ENCODE measurements at places on chromosomes 3 and 15.

GRCh38 chr15:46442901-46443590 lies 808.2 kb downstream of the SQOR start:
- no peak for DNase-seq

DNA sequence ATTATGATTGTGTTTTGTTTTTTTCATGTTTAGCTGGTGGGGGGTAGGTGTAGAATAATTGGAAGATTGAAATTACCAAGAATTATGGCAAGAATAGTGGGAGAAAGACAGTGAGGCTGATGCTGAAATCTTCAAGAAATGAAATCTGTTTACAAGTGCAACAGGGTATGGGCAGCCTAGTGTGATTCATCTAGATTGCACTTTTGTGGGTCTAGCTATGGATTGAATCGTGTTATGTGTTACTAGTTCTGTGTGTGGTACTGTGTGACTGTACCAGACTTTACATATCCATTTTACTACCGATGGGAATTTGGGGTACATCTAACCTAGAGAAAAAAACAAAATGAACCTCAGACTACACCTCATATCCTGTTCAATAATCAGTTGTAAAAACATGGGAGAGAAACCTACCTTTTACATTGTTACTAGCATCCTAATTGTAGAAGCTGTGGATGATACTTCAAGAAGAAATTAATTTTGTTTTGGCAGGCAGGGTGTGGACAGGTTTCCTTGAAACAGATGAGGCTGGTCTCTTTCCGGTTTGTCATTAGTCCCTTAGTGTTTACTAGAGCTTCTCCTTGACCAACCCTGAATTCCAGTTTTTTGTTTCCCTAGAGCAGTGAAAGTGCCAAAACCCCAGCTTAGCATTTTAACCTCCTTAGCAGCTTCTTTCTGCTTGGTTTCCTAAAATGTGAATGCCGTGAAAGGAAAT lies 47.9 kb downstream of the OPA1 start:
- no peak for DNase-seq

DNA sequence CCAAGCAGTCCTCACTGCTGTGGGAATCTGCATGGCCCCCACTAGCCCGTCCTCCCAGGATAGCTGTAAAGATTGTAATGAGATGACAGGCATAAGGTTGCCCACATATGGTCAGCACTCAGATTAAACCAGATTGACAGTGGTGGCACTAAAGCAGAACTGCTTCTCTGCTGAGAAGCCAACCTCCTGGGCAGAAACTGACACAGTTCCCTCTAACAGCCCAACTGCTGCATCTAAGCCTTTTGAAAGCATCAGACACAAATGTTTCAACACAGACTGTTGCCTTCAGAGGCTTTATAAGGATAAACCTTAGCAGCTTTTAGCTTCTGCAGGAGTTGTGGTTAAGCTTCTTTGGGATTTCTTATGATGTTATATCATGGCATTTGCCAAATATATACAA lies 13.0 kb downstream of the DCLK3 start:
- DNase-seq = no peak

GRCh38 chr3:50600841-50601591 lies 10.6 kb downstream of the CISH start:
- DNase-seq = peak; percentile 93

DNA sequence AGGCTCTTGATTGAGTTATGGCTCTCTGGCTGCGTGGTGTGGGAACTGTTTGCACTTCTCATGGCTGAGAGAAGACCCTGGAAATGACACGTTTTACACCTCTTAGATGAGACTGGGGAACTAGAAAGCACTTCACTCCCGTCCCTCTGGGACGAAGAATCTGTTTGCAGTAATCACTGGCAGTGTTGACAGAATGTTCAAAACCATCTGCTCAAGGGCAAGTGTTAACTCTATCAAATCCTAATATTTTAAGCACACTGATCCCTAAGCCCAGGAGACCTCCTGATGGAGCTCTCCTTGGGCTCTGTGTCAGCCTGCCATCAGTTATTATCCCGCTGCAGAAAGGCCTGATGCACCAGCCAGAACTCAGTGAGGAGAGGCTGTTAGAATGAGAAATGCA lies 323.8 kb upstream of the DNAJC19 start:
- no peak for DNase-seq

DNA sequence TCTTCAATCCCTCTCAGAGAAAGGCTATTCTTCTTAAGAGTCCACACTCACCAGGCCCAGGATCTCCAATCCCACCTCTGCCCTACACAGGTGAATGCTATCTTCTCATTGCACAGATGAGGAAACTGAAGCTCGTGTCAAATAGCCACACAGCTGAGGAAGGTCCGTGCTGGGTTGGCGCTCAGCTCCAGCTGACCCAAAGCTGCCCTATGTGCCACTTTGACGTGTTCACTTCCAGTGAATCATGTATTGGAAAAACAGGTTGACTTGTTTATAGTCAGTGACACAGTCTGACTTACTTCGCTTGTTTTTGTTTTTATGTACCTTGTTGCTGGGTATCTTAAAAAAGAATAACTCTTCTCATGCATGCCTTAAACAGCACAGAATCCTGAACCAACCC lies 32.4 kb upstream of the ALDH1A3 start:
- no peak for DNase-seq

GRCh38 chr3:188706599-188706998 lies 465.2 kb upstream of the TPRG1 start:
- DNase-seq = no peak

GRCh38 chr3:52527732-52528585 lies 5.7 kb downstream of the NT5DC2 start:
- DNase-seq = no peak

GRCh38 chr3:186093271-186093900 lies 15.5 kb downstream of the ETV5 start:
- DNase-seq = no peak

GRCh38 chr15:66496951-66497501 lies 536 bp downstream of the SNAPC5 start:
- no peak for DNase-seq

DNA sequence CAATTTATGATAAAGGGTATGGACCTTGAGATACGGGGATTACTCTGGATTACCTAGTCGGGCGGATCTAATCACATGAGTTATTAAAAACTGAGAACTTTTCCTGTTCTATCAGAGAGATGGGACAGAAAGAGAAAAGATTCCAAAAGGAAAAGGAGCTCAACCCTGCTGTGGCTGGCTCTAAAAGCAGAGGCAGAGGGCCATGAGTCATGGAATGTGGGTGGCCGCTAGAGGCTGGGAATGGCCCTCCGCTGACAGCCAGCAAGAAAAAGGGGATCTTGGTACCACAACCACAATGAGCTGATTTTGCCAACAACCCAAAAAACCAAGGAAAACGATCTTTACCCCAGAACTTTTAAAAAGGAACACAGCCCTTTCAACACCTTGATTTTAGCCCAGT lies 210.0 kb downstream of the MAGI1 start:
- DNase-seq = no peak

DNA sequence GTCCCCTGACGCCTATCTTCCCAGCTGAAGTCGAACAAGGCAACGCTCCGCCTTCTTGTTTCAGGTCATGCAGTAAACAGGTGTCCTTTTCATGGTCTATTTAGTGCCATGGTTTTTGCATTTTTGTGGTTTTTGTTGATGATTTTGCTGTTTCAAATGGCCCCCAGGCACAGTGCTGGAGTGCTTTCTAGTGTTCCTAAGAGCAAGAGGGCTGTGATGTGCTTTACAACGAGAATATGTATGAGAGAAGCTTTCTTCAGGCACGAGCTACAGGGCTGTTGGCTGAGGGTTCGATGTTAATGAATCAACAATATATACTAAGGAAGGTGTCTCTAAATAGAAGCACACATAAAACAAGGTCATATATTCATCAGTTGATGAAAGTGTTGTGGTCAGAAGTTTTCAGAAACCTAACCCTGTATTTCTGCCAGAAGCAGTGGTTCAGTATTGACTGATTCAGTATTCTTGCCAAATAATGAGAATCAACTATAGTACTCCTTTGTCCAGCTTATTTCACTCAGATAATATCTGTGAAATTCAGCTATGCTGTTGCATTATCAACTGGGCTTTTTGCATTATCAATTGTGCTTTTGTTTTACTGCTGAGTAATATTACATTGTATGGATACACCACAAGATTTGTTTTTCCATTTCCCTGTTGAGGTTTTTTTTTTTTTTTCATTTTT lies 18.5 kb downstream of the LIMD1 start:
- no peak for DNase-seq

GRCh38 chr3:160010578-160010977 lies 21.9 kb downstream of the IL12A start:
- DNase-seq = no peak

GRCh38 chr3:487614-488013 lies 291.1 kb downstream of the CHL1 start:
- no peak for DNase-seq

- DNase-seq = no peak
Measured at GRCh38 chr3:111521891-111522290, 20.1 kb upstream of the CD96 start.

GRCh38 chr3:15636028-15636709 lies 34.6 kb downstream of the BTD start:
- DNase-seq = no peak

DNA sequence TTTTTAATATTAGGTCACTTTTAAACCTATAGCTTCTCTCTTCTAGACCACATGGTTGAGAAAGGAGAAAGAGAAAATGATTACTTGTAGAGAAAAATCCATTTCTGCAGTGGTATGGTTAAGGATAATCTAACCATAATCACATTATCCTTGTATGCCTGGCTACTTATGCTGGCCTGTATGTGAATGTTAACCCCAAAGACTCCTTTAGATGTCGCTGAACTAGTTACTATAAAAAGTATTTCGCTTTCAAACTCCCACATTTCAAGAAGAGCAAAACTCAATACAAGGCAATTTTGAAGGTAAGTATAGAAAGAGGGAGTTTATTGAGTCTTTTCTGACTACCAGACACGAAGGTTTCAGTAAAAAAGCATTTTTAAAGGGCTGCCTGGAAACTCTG lies 2.2 kb downstream of the KCTD6 start:
- DNase-seq = no peak

DNA sequence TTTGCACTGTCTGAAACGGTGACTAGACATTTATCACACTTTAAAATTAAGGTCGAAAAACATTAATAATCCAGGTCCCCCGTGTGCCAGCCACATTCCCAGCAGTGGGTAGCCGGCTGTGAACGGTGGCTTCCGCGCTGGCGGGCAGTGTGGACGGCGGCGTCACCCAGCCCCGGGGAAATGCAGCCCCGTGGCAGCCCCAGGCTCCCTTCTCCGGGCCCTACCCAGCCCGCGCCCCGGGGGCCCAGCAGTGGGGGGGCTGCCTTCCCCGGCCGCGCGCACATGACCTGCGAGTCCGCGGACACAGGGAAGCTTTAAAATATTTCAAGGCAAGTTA lies 25.3 kb downstream of the GABRA5 start:
- DNase-seq = no peak
